Tibial artery (tissue), 4 donors: ENCODE measurements at places on chromosomes 4 and X.

GRCh38 chr4:146104541-146104940 lies 71.0 kb upstream of the LSM6 start:
- DNase-seq: no peak
- no peak overlapping the region for H3K4me3 ChIP-seq
- no peaks in the 10 kb centered on the region for H3K27me3 ChIP-seq
- no peaks in the 10 kb centered on the region for H3K36me3 ChIP-seq

GRCh38 chr4:21710179-21710835 lies 238.3 kb downstream of the KCNIP4 start:
- H3K36me3 ChIP-seq: no peaks in the 10 kb centered on the region
- H3K27me3 ChIP-seq: no peaks in the 10 kb centered on the region
- no peak overlapping the region for H3K4me3 ChIP-seq

DNA sequence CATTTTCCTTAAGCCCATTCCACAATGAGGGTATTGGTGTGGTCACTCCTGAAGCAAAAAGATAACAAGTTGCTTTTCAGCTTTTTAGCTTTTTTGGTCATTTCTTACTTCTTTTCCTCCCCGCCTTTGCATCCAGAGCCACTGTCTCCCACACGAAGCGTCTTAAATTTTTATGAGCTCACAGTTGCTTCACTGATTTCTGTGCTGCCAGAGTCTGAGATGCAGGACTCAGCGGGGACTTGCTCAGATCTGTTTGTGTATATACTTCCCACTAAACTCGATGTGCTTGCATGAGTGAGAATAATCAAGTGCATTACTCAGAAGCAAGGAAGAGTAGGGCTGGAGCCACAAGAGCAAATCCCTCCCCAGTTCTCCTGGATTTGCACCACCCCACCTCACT lies 80.2 kb upstream of the FHL1 start:
- H3K36me3 ChIP-seq: no peaks in the 10 kb centered on the region
- H3K27me3 ChIP-seq: no peaks in the 10 kb centered on the region
- peak overlapping the region; percentile 92 for H3K27ac ChIP-seq

- no peaks in the 10 kb centered on the region for H3K4me1 ChIP-seq
Measured at GRCh38 chr4:173858471-173858870, 328.4 kb upstream of the HAND2 start.

GRCh38 chrX:18574591-18574990 lies 97.3 kb downstream of the RS1 start:
- H3K4me1 ChIP-seq: no peaks in the 10 kb centered on the region
- DNase-seq: peak; percentile 71
- H3K27ac ChIP-seq: peak overlapping the region; percentile 28
- H3K27me3 ChIP-seq: no peaks in the 10 kb centered on the region
- H3K4me3 ChIP-seq: no peak overlapping the region

DNA sequence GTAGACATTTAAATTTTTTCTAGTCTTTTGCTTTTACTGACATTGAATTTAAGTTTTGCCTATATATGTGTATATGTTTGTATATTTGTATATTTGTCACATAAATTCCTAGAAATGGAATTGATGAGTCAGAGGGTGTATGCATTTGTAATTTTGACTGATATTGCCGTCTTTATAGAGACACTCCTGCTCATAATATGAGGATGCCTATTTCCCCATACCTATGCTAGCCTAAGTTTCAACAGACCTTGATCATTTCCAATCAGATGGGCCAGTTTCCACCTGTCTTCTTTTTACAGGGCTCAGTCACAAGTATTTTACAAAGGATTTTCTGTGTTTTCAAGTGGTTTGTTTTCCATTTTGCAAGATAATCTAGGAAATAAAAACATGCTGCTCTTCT lies 10.8 kb downstream of the PDLIM5 start:
- H3K27ac ChIP-seq: peak overlapping the region; percentile 96
- DNase-seq: no peak
- no peaks in the 10 kb centered on the region for H3K27me3 ChIP-seq
- no peaks in the 10 kb centered on the region for H3K4me1 ChIP-seq
- H3K36me3 ChIP-seq: no peaks in the 10 kb centered on the region
